Gastroesophageal sphincter (tissue), 4 donors: ENCODE measurements at places on chromosomes 4 and X. TPM values are rescaled to one million over a fixed set of nuclear protein-coding genes. Genes with fewer than 3 reads are reported as not detected.

DNA sequence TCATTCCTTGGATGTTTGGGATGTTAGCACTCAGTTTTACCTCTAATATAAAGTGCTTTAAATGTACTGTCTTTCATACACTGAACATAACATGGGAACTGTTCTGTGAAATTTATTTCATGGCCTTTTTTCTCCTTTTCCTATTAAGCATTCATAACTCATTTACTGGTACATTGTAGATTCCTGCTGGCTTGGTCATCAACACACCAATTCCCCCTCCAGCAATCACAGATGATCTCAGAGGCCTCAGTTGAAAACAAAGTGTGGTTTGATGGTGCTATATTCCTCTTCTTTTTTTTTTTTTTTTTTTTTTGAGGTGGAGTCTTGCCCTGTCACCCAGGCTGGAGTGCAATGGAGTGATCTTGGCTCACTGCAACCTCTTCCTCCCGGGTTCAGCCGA, 61.9 kb upstream of the FAM47B start:
- ATAC-seq = no peak

PFKFB1 gene
- not detected for total RNA-seq

- ATAC-seq = no peak
Measured at GRCh38 chrX:71668248-71668595, 876 bp downstream of the LOC101059915 start.

SAGE1 gene
- total RNA-seq = not detected

GRCh38 chr4:95541889-95542607, 6.7 kb downstream of the UNC5C start:
- no peak for ATAC-seq

BTK gene
- total RNA-seq = 2.2 TPM

DNA sequence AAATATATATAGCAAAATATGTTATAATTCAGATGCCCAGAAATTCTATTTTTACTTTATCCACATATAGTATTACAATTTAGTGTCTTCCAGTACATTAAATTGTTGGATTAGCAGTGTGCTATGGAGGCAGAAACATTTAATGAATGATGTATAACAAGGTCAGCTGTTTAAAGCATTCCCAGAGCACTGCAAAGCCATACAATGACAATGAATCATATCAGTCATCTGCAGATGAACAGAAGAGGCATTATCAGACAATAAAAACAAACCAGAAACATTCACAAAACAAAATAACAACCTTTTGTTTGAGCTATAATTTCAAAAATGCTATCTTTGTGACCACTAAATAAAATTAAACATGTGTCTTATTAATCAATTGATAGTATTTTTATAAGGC, 524.2 kb downstream of the FAT4 start:
- ATAC-seq = no peak

CSAG2 gene
- not detected for total RNA-seq

GRCh38 chr4:104967034-104967401, 179.7 kb upstream of the TET2 start:
- no peak for ATAC-seq

DNA sequence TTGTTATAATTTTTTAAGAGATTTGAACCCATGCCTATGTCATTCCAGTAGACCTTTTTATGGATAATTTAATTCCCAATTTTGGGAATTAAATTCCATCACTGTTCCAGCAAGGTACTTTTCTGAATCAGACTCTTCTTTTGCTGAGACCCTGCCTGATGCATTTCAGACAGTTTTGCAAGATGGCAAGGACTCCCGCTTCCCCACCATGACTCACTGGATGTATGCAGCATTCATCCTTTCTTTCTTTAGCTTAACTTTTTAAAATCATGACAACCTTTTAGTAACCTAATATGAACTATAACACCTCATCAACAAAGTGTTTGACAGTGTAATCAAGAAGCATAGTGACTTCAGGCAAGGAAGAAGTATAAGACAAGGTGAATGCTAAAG, 178.1 kb upstream of the LEF1 start:
- no peak for ATAC-seq

DNA sequence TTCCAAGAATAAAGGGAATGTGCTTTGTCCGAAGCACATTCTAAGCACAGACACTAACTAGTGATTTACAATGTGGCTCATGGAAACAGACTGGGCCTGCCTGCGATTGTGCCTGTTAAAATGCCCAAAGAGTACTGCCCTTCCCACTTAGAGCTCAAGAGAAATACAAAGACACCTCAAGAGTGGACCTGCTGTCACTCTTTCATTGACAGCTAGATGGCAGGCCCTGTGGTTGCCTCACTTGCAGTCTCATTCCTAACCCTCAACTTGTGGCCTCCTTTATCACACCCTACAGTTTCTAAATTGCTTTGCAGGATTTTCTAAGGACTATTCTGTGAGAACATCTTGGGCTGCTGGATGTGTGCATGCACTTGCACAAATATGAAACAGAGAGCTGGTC, 331.0 kb upstream of the EMCN start:
- ATAC-seq = no peak

- ATAC-seq = no peak
Measured at GRCh38 chr4:149322203-149322602, 493.4 kb downstream of the IQCM start.

- ATAC-seq = no peak
Measured at GRCh38 chrX:97931586-97931985, 1047.9 kb downstream of the RPA4 start.

PNMA5 gene
- not detected for total RNA-seq

DNA sequence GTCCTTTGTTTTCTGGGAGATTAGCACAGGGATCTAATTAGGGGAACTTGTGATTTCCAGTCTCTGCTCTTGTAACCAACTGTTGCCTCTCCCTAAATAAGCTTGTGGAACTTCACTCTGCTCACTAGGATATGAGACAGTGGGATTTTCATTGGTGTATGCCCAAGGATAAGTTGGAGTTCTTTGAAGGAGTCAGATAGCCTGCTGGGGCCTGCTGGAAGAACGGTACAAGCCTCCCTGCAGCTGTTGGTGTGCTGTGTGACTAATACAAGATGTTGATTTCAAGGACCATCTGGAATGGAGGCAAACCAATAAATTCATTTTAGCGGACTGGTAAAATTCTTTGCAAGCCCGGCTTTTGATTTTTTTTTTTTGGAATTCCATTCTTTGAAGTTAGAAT, 167.0 kb downstream of the AASDH start:
- ATAC-seq = no peak

DNA sequence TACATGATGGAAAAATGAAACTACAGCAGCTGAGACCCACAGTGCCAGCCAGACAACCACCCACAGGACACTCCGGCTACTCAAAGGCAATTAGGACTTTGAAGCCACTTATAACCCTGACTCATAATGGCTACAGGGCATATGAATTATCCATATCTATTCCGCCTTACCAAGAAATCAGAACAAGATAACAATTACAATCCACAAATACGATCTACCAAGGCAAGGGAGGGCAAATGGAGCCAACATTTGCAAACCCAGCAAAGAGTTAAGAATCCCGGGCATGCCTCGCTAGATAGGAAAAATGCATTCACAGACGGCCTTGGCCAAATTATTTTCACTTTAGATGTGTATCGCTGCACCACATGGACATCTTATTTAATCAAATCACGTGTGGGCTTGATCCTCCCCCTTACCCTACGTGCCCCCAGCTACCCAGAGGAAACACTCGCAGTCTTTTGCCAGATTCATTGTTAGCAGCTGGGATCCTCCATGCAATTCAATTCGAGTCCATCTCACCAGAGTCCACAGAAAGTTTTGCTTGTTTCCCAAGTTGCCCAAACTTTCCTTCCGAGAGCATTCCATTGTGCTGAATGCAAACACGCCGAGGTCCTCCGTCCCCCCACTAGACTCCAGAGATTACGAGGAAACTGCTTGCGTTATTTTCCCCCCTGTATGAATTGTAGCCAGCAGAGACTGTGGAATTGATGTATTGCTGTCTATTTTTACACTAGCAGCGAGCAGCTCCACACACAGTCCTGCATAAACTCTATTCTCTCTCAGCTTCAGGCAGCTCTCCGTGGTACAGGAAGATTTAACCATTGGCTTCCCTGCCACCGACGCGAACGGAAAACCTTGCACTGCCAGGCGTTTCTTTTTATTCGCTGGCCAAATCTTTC, 1.2 kb downstream of the PPARGC1A start:
- peak; percentile 46 for ATAC-seq

DNA sequence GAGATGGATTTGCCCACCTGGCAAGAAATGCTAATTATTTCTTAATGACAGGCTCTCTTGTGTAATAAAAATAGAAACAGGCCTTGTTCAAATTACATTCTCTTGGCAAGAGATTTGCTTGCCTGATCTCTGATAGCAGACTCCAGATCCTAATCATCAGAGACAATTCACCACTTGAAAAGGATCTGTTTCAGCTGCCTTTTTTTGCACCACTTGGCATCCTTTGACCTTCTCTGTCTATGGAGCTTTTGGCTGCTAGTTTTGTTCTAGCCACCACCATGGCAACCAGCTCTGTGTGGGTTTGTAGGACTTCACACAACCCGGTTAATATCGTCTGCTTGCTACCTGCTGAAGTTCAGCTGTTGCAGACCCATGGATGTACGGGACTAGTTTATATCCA, 241.1 kb upstream of the TLL1 start:
- ATAC-seq = no peak

DNA sequence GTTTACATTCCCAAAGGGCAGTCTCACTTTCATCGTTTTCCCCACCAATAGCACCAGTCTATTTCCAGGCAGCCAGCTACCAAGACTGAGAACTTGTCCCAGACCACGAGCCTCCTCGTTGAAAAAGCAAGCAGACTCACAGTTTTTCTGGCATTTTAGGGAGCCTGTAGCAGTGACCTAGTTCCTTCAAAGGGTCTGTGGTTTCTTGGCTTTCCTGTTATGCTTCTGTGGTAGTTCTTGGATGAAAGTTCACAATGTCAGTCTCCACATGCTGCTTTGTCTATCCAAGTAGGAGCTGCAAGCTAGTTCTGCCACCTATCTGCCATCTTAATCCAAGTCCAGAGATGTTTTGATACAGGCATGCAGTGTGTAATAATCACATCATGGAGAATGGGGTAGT, 151.6 kb upstream of the ZC4H2 start:
- ATAC-seq = no peak

DNA sequence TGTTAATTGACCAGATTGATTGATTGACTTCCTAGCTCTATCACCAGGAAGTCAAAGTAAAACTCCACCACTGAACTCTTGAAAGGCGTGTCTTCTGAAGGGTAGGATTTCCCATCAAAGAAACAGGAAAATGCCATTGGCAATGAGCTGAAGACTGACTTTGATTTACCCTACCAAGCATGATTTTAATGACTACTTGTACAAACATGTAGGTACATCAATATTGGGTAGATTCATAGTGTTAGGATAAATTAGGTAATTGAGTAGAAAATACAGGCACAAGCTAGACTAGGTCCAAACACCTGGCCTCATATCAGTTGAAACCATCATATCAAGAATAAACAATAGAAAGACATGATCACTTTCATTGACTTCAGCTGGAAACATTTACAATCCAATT, 53.2 kb upstream of the ATXN3L start:
- no peak for ATAC-seq

DNA sequence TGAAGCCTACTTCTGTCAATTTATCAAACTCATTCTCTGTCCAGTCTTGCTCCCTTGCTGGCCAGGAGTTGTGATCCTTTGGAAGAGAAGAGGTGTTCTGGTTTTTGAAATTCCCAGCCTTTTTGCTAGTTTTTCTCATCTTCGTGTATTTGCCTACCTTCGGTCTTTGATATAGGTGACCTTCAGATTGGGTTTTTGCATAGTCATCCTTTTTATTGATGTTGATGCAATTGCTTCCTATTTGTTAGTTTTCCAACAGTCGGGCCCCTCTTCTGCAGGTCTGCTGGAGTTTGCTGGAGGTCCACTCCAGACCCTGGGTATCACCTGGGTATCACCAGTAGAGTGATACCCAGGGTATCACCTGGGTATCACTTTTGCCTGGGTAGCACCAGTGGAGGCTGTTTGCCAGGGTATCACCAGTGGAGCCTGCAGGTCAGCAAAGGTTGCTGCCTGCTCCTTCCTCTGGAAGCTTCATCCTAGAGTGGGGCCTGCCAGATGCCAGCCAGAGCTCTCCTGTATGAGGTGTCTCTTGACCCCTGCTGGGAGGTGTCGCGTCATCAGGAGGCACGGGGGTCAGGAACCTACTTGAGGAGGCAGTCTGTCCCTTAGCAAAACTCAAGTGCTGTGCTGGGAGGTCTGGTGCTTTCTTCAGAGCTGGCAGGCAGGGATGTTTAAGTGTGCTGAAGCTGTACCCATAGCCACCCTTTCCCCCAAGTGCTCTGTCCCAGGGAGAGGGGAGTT, 684.2 kb downstream of the PCDH18 start:
- no peak for ATAC-seq

TXK gene
- 0.81 TPM for total RNA-seq

DNA sequence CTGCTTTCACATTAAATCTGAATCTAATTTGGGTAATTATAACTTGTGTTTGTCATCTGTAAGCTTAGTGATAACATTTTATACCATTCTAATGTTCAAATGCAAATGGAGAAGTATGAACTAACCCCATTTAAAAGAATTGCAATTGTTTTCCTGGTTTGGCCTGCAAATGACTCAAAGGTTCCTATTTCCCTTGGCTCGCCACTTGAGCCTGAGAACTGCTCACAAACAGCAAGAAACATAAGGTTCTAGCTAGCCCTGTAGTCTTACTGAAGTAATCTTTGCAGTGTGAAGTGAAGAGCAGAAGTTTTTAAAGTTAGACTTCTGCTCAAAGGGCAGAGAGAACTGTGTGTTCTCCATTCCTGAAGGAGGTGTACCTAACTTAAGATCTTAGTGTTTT, 27.2 kb downstream of the UPRT start:
- no peak for ATAC-seq

DNA sequence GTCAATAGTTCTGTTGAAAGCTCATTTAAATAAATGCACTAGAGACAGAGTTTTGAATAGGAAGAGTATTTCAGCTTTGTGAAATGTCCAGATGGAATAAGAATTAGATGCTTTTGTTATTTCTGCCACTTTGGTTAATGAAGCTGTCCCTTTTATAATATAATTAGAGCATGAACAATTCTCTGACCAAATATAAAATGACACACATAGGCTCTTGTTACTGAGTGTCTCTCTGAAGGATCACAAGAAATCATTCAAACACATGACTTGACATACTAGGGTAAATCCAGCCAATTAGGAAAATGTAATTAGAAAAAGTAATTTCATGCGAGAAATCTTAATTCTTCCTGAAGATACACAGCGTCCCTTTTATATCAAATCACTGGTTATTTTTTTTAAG, 68.4 kb upstream of the DDIT4L start:
- no peak for ATAC-seq
